Hindlimb muscle (tissue), 1 donor: ENCODE measurements at places on chromosomes 2 and 18.
A peak's percentile ranks its signal among the peaks of the same experiment; 100 is the strongest.

GRCh38 chr2:186751790-186752189 is 57.9 kb downstream of the FAM171B start:
- DNase-seq = no peak

- DNase-seq = peak; percentile 47
These were observed 176.3 kb upstream of the NABP1 start for GRCh38 chr2:191501561-191502168.

GRCh38 chr2:160205505-160205904 is 5.4 kb upstream of the ITGB6 start:
- DNase-seq = no peak

- DNase-seq = no peak
These were observed 5.1 kb upstream of the MTERF4 start for GRCh38 chr2:241107031-241107783.

- DNase-seq = no peak
These were observed 234.0 kb downstream of the EPHA4 start for GRCh38 chr2:221337957-221338685.

- DNase-seq = no peak
These were observed 107.8 kb upstream of the XPO1 start for GRCh38 chr2:61645911-61646310.

GRCh38 chr2:21821672-21822227 is 698.0 kb downstream of the TDRD15 start:
- DNase-seq = peak; percentile 22

GRCh38 chr2:46284260-46284659 is 12.9 kb upstream of the EPAS1 start:
- DNase-seq = no peak

GRCh38 chr2:70822843-70823242 is 2.4 kb upstream of the CLEC4F start:
- no peak for DNase-seq

- DNase-seq = no peak
These were observed 81.2 kb downstream of the ARL4C start for GRCh38 chr2:234415706-234416105.

GRCh38 chr2:68653034-68653433 is 9.7 kb downstream of the PROKR1 start:
- DNase-seq = no peak

- no peak for DNase-seq
These were observed at the start of gene LRRTM1 for GRCh38 chr2:80303909-80304837. TSS of gene LRRTM1 (minus strand) at chr2:80304752. CDS start at chr2:80303819, 933 bp downstream.

GRCh38 chr2:37555457-37555856 is 116.0 kb downstream of the CDC42EP3 start:
- no peak for DNase-seq

DNA sequence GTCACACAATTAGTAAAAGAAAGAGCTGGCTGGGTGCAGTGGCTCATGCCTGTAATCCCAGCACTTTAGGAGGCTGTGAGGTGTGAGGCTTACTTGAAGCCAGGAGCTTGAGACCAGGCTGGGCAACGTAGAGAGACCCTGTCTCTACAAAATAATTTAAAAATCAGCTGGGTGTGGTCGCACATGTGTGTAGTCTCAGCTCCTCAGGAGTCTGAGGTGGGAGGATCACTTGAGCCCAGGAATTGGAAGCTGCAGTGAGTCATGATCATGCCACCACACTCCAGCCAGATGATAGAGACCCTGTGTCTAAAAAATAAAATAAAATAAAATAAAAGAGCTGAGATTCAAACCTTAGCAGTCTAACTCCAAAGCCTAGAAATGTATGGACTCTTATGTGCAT is 39.0 kb upstream of the NEDD4L start:
- DNase-seq = no peak

- DNase-seq = peak; percentile 67
These were observed 55.6 kb upstream of the FZD5 start for GRCh38 chr2:207825045-207825954.

DNA sequence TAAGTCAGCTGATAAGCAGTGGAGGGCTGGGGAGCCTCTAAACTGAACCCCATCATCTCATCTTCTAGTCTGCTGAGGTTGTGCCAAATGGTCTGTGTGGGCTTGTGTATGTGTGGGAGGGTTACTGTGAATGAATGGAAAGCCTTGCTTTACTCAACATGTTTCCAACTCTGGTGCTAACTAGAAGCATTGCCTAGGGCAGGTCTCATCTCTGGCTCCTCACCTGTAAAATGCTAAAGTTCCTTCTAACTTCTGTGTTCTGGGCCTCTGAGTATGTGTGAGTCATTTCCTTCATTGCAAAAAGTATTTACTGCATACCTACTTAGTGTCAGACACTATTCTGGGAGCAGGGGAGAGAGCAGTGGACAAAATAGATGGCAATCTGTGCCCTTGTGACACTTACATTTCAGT is 1.3 kb downstream of the LIPG start:
- no peak for DNase-seq

DNA sequence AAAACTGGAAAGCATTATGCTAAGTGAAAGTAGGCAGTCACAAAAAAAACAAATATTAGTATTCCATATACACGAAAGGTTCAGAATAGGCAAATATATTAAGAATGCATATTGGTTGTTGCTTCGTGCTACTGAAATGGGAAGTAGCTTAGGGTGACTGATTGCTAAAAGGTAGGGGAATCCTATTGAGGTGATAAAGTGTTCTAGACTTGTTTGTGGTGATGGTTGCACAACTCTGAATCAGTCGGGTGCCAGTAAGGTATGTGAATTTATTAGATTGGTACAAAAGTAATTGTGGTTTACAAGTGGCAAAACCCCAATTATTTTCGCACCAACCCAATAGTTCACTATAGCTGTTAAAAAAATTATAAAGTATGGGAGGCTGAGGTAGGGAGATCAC is 20.7 kb downstream of the USP34 start:
- DNase-seq = no peak

- no peak for DNase-seq
These were observed 221.7 kb downstream of the PHLPP1 start for GRCh38 chr18:62937065-62937464.

DNA sequence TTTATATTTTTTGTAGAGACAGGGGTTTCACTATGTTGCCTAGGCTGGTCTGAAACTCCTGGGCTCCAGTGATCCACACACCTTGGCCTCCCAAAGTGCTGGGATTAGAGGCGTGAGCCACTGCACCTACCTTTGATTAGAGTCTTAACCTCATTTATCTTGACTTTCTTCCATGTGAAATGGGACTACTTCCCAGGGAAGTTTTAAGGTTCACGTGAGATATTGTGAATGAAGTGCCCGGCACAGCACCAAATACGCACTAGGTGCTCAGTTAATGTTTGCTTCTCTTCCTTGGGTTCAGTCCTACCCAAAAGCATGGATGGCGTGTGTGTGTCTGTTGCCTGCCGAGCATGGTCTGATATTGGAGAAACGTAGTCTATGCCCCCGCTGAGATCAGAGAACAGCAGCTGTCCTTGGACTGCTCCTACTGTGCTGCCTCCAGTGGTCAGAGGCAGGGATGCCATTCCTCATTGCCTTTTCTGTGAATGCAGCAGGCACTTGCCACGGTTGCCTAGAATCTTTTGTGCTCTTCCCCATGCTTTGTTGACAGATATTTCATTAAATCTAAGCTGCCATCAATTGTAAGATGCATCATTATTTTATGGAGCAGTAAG is 12.3 kb upstream of the TFCP2L1 start:
- no peak for DNase-seq

DNA sequence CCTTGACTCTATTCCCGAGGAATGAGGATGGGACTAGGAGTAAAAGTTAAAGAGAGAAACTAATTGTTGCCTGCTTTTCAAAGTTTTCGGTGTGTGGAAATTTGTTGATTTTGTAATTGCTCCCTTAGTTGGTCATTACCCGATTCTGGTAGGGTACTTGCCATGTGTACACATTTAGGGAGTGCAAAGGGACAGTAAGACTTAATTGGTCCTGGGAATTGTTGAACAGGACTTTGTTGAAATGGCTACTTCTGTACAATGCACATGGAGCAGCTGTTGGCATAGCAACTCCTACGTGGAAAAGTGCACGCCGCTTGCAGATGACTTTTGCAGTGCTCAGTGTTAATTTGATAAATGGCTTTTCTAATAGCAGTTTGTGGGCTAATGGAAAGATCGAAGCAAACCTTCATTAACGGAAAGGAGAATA is 22.9 kb downstream of the EPAS1 start:
- DNase-seq = no peak

DNA sequence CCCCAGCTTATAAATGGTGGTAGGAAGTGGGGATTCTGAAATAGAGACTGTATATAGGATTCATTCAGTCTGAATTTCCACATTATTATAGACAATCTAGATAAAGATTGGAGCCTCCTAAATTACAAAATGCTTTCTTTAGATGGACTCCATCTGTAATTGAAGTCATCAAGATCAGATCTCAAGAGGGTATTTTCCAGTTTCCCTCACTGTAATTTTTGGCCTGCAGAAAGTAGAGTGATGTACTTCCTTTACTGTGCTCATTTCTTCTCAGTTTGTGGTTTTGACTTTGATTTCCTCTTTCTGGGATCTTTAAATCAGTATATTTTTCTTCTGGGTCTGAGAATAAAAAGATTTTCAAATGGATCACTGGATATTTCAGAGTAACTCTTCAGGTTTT is 7.2 kb downstream of the BABAM2 start:
- no peak for DNase-seq

DNA sequence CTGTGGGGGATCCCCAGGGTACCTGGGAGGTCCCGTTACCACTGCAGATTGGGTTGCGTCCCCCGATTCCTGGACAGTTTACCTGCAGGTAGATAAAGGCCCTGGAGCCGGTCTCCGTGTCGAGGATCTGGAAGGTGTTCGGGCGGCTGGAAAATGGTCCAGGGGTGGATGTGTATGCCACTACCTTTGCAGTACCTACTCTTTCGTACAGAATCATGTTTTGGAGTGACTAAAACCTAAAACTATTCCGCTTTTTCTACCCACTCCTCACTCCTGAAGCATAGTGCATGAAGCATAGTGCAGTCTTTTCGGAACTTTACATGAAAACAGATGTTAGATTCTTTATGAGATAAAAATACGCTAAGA is 418 bp downstream of the WDR75 start:
- DNase-seq = no peak

DNA sequence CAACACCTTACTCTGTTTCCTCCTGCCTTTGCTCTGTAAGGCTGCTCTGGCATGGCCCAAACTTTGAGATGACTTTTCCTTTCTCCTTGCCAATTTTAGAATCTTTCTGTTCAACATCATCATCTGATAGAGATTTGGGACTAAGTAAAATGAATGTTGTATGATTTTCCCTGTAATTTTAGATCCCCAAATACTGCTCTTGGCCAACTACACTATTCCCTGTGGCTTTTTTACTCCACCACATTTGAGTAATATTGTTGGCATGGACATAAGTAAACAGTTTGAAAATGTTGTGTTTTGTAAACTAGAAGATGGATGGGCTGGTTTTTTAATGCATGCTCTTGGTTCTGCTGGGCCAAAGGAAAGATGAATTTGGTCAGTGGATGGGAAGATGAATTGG is 12.1 kb downstream of the LTBP1 start:
- no peak for DNase-seq

DNA sequence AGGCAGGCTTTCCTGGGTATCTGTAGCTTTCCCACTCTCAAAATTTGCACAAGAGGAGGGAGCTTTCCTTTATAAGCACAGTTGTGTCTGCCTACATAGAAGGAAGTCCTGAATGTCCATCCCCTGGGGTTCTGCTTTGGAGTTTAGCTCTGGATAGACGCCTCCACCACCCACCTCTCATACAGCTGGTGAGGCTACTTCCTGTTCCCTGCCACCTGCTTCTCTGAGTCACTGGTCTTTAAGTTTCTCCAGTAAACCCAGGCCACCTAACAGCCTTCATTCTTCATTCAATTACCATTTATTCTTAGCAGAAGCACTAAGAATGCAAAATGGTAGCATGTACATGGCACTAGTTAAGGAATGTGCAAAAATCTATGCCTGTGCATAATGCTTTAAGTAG is 407.8 kb downstream of the CDH2 start:
- no peak for DNase-seq

- DNase-seq = no peak
These were observed 52.5 kb upstream of the NABP1 start for GRCh38 chr2:191625446-191625845.

DNA sequence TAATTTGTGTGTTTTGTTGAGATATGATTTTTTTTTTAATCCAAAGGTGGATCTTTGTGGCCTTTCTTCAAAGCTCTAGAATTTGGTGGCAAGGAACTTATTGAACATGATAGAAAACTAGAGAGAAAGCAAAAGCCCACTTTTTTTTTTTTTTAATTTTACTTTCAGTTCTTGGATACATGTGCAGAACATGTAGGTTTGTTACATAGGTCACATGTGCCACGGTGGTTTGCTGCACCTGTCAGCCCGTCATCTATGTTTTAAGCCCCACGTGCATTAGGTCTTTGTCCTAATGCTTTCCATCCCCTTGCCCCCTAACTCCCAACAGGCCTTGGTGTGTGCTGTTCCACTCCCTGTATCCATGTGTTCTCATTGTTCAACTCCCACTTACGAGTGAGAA is 135.9 kb downstream of the RHBDD1 start:
- no peak for DNase-seq

DNA sequence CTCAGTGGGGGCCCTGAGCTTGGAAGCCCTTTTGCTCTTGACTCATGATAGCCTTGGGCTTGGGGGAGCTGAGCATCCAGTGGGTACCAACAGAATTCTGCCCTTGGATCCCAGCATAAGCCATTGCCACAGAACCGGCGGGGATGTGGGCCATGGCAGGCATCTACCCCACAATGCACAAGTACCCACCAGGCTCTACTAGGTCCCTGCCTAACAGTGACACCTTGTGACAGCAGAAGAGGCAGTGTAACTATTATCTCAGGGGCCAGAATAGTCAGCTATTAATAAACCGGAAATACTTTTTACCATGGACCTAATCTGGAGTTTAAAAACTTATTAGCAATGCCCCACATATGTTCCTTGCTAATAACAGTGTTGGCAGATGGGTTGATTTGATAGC is 397.2 kb downstream of the TMEM182 start:
- no peak for DNase-seq

- no peak for DNase-seq
These were observed 151.0 kb downstream of the OSR1 start for GRCh38 chr2:19207452-19207851.

DNA sequence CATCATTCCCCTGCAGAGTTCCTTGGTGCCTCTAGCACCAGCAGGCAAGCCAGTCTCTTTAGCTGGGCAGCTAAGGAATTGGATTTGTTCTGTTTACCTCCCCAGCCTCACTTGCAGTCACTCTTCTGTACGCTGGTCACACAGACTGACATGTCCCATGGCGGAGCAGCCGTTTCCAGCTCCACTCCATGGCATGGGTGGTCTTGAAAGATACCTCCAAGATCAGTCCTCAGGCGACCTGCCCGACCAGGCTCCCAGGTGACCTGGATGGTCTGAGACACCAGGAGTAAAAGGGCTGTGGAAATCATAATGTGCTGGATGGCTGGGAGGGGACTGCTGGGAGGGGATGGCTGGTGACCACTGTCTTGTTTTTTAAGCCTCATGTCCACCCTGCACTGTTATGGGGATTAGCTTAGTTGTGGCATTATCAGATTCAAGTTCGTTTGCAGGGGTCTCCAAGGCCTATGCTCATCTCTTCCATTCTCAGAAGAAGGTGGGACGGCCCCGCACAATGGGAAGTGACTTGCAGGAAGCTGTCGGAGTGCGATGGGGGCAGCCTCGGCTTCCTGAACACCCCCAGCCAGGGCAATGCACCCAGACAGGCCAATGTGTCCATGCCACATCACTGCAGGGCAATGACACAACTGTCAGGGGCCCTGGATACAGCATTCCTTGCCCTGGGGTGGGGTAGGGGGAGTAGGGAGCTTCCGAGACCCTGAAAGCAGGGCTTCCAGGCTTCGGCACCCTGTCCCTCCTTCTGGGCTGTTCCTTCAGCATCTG is 156.1 kb upstream of the MYCN start:
- no peak for DNase-seq

GRCh38 chr2:131445896-131446295 is 30.0 kb upstream of the TUBA3D start:
- DNase-seq = no peak
